Stimulated activated CD4-positive, alpha-beta T cell treated with anti-CD3 and anti-CD28 coated beads, Interleukin-2, amount 100 ng/mL, for 48 hours (primary cell): ENCODE measurements at places on chromosomes 3 and 15.

DNA sequence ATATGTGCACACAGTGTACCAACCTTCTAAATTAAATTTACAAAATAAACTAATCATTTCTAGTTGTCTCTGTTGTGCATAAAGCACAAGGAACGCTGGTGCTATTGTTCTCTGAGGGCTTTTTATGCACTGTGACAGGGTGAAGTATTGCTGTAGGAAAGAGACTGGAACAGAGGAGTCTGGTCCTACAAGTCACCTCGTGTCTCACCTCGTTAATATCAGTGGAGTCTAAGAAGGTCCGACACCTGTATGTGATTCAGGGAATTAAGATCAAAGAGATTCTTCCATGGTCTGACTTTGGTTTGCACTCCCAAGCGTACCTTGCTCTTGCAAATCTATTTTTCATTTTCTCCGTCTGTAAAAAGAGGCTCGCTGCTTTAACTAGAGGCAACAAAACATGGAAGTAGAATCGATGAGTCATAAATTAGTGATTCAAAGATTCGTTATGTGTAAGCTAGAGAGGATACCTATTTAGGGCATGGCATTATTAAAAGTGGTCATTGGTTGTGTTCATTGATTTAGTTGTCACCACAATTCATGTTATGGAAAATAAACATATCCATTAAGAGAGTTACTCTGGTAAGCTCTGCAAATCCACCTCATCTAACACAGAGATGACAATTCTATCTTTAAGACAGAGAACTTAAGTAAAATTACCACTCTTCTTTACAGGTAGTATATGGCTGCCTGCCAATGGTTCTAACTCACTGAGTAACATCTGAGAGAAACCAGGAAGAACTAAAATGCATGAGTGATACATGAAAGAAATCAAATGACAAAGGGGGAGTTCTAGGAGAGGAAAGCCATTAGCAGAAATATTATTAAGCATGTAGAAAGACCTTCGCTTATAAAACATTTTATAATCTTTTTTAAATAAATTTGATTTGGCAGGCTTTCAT is 219.4 kb upstream of the GBE1 start:
- no peak for DNase-seq

- no peak for DNase-seq
These were observed 2.5 kb upstream of the HTR3C start for GRCh38 chr3:184050217-184050847.

DNA sequence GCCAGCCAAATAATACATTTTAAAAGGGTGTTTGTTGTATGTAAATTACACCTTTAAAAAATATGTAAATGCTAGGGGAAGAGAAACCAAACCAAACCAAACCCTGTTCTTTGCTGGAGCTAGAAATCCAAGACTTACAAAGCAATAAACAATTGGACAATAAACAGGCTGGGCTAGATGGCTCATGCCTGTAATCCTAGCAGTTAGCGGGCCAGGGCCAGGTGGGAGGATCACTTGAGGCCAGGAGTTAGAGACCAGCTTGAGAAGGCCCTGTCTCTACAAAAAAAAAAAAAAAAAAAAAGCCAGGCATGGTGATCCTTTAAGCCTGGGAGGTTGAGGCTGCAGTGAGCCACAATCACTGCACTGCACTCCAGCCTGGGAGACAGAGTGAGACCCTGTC is 12.5 kb downstream of the STOML1 start:
- DNase-seq, result no peak

- no peak for DNase-seq
These were observed 143.6 kb upstream of the BHLHE40 start for GRCh38 chr3:4835616-4836043.

- no peak for DNase-seq
These were observed 900.5 kb downstream of the EPHA3 start for GRCh38 chr3:90007778-90008499.

DNA sequence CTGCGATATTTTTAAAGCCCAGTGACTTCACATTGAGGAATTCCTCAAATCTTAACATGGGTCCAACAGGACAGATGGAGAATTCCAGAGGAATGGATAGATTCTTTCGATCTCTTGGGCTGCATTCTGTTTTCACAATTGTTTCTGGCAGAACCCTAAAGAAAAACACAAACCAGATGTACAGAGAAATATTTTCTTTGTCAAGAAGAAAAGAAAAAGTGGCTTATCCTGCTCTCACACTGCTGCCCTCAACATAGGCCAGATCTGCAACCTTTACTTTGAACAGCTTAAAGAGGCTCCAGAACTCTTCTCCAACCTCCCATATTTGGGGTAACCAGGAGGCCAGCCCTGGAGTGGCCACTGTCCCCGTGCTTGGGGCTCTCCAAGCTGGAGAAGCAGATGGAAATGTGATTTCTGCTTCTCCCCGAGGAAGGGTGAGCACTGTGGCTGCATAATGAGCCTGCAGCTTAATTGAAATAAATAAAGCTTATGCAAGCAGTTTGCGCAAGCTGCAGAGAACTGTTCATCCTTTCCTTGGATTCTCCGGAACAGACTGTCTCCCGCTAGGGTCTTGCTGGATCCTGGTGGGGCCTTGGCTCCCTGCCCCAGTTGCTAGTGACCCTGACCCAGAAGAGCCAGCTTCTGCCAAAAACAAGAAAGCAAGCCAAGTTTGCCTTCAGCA is 453.2 kb upstream of the PROK2 start:
- DNase-seq, result no peak

DNA sequence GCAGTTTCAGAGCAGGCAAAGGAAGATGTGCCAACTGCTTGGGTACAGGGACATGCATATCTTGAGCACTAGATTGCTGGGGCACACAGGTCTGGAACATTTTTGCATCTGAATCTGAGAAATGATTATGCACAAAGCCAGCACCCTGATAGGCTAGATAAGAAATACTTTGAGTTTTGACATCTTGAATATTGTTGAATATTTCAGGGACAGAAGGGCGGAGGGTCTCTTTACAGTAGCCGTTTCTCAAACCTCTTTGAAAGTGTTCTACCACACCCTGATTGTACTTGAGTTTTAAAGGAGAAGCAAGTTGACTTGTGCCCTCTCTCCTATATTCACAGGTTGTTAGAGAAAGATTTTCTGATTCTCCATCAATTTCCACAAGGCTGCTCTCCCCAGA is 188.1 kb upstream of the STRIT1 start:
- no peak for DNase-seq

GRCh38 chr15:26926081-26926480 is 44.9 kb upstream of the GABRG3 start:
- DNase-seq, result no peak

DNA sequence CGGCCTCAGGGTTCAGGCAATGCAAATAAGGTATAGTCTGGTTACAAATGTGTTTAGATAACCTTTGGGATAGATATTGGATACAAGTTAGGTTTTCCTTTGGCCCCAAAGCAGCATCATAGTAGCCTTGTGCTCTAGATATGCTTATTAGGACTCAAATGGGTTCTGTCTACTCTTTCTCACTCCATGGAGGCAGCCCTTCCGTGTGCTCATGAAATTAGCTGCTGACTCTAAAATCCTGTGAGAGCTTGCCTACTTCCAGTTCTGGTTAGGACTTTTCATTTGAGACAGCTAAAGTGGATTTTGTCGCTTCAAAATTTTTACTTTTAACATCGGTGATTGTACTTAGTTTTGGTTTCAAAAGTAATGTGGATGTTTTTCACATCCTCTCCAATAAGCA is 1.6 kb downstream of the CDV3 start:
- no peak for DNase-seq

DNA sequence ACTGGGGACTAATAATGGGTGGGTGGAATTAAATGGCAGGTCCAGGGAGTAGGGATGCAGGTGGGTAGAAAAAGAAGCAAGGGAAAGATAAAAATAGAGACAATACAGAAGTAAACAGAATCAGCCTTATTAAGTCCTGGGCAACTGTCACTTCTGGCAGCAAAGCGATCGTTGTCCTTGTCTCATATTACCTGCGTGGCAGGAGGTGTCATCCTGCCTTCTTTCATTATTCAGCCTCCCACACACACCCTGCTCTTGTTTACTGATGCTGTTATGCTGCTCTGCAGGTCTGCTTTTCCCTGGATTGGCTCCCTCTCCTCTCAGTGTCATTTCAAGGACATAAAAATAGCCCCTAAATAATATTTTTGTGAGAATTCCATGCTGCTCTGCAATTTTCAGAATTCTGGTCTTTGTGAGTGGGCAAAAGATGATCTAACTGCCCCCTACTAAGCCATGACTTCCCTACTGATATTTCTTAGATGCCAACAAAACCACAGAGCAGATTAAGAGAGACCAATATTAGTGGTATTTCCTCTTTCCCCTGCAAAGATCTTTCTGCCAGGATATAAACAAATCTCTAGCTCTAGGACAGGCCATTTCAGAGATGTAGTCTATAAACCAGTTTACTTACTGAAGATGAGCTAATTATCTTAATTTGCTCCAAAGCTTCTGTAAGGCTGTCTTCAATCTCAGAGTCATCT is 8.5 kb downstream of the VEPH1 start:
- no peak for DNase-seq

DNA sequence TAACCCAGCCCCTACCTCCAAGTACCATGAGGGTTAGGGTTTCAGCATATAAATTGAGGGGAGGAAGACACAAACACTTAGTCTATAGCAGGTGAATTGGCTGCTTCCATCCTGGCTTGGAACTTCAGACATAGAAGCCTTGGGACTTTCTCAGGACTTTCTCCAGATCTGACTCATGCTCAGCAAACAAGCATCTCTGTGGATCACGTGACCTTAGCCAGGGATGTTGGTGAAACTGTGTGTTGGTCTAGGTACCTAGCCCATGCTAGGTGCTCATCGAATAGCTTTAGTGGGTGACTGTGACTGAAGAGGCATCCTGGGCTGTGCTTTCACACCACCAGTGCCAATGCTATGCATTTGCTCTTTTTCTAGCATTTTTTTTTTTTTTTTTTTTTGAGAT is 58.9 kb downstream of the CD47 start:
- no peak for DNase-seq

DNA sequence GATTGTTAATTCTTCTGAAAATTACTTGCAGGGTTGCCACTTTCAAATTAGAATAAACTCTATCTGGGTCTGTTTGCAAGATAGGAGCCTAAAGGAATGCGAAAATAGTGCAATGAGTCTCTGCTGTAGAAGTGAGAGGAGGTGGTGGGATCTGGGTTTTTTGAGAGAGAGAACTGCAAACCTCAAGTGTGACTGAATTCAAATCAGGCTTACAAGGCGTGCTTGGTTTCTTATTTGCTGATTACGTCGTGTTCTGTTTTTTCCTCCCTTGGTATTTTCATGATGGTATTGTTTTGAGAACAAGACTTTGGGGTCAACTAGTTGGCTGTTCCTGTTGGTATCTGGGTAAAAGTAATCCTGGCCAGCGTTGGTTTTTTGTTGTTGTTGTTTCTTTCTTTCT is 490.9 kb upstream of the CFAP20DC start:
- no peak for DNase-seq

- DNase-seq, result no peak
These were observed 39.7 kb downstream of the NPTN start for GRCh38 chr15:73593304-73594074.

- no peak for DNase-seq
These were observed 61.9 kb upstream of the TLE3 start for GRCh38 chr15:70159713-70160009.
